ENCODE measurements at places on chromosomes 6 and 20.

DNA sequence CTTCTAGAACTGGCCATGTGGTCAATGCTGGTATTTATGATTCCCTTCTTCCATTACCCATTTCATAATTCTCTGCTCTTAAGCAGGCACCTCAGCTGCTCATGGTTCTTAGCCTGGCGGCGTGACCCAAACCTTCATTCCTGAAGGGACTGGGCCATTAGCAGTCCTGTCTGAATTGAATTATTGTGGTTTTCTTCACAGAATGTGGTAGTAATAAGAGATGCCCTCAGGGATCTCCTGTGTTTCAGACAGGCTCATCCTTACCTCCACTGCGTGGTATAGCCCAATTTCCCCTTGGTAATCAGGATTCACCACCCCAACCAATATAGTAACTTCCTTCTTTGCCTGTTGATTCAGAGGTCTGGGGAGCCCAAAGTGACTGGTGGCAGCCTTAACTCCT, 37.6 kb downstream of the PKIB start:
- no peak for DNase-seq

- no peak for DNase-seq
These were observed 959.9 kb upstream of the FLRT3 start for GRCh38 chr20:15297059-15297875.

DNA sequence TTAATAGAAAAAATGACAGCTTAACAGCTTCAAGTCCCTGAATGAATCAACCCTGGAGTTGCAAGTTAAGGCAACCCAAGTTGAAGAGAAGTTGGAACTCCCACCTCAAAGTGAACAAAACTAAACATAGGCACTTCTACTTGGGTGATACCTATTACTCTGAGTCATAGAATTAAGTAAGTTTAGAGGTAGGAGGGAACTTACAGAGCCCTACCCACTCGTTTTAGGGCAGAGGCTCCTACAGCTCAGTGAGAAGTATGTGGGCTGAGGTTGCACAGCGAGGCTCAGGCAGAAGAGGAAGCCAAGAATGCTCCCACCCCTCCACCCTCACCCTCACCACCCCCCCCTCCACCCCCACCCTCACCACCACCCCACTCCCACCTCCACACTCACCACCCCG, 42.2 kb downstream of the NFATC2 start:
- peak; percentile 43 for DNase-seq

- peak; percentile 62 for DNase-seq
These were observed 200.7 kb downstream of the BCAS1 start for GRCh38 chr20:53869466-53870258.

- no peak for DNase-seq
These were observed 94.7 kb upstream of the AHI1 start for GRCh38 chr6:135592276-135592675.

DNA sequence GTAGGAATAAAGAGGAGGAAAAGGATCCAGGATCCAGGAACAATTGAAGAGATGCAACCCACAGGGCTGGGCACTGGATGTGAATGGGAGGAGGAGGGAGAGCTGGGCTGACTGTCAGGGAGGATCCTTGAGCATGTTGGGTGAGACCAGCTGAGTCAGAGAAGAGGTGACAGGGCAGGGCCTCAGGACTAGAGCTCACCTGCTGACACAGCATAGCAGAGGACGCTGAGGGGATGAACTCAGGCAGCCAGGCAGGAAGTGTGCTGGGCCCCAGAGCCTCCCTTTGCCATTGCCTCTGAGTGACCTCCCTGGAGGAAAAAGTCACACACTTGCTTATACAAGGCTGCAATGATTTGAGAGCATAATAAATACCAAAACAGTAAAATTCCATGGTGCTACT, 72.3 kb downstream of the ZNF133 start:
- no peak for DNase-seq

GRCh38 chr6:38176797-38177751, 357.5 kb downstream of the ZFAND3 start:
- DNase-seq = no peak

GRCh38 chr6:42141603-42142117, 760 bp downstream of the C6orf132 start:
- DNase-seq = no peak

- DNase-seq = no peak
These were observed 238.3 kb downstream of the EPM2A start for GRCh38 chr6:145497006-145497405.

DNA sequence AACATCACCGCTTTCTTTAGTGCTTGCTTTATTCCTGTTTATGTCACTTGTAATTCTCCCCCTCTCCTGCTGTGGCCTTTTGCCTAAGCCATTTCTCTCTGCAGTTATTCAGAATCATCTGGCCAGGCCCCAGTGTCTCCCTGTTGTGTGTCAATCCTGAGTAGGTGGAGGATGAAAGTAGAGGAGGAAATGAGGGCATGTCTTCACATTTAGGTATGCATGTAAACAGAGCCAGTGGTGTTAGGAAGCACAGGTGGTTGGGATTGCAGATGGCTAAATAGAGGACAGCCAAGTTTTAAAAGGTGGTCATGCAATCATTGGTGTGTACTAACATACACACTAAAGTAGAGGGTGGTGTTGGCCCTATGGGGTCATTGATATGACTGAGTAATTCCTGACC, 5.2 kb downstream of the PRSS35 start:
- no peak for DNase-seq

GRCh38 chr6:21005816-21006570, 471.7 kb downstream of the CDKAL1 start:
- no peak for DNase-seq

DNA sequence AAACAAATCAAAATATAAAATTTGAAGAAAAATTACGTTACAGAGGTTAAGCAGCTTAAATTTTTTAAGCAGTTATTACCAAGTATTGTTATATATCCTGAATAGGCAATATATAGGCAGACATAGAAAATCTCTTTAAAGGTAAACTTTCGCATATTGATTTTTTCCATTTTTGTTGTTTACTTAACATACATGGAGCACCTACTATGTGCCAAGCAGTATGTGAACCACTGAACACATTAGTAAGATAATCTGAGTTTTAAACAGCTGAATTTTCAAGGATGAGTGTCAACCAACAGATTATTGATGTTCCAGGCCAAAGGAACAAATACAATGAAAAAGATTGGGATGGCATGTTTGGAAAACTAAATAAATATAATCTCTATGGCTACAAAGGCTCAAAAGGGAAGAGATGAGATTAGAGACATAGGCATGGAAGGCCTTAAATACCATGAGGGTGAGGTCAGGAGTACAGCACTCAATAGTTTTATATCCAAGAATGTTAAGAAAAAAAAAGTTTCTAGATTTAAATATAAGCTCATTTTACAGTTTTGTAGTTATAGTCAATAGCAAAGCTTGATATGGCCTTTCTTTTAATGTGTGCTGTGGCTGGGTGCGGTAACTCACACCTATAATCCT, 277.5 kb downstream of the PTPRK start:
- DNase-seq = no peak

DNA sequence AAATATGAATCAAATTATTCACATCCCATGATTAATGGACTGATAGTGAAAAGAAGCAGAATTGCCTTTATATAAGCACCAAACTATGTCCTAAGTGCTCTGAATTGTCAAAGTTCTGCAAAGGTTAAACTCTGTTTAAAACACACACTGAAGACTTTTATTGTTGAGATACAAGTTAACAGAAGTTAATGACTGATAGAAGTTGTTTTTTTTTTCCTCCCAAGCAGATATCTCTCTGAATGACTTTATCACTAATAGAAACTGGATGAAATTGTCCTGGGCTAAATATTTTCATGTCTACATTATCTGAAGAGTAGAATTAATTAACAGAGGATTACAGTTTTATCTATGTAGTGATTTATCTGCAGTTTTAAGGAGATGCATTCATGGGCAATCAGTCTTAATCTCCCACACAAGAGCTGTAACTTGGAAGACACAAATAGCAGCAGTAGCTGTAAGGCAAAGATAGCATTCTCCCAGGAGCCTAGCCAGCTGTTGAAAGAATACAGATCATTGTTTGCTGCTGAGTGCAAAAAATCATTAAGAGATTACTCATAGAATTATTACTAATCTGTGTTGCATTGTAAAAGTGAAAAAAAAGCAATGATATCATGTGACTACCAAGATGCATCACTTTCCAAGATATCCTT, 49.9 kb downstream of the BMP5 start:
- DNase-seq = no peak

- DNase-seq = no peak
These were observed 89.4 kb upstream of the EZR start for GRCh38 chr6:158908606-158909005.

GRCh38 chr6:166087246-166087645, 80.4 kb downstream of the TBXT start:
- DNase-seq = no peak

- no peak for DNase-seq
These were observed 97.9 kb upstream of the TMEM181 start for GRCh38 chr6:158461954-158462353.

Measured in activated CD4-positive, alpha-beta T cell treated with anti-CD3 and anti-CD28 coated beads, Interleukin-2, amount 50 U/mL, for 4 hours (primary cell).